ENCODE measurements at places on chromosomes 11 and 22.

DNA sequence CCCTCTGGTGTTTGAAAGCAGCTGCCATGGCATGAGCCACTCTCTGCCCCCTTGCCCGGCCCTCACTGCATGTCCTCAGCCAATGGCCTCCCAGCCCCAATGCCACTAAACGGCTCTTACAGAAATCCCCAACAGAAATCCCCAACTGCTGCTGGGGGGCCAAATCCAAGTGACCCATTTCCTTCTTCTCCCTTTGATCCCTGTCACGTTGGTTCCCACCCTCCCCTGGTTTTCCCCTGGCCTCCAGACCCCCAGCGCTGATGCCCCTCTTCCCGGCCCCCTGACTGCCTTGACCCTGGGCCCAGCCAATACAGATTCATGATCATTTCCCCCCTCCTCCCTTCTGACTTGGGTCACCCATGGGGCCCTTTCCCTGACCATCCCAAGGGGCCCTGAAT, 30.9 kb downstream of the IGLL1 start:
- no peak for DNase-seq

DNA sequence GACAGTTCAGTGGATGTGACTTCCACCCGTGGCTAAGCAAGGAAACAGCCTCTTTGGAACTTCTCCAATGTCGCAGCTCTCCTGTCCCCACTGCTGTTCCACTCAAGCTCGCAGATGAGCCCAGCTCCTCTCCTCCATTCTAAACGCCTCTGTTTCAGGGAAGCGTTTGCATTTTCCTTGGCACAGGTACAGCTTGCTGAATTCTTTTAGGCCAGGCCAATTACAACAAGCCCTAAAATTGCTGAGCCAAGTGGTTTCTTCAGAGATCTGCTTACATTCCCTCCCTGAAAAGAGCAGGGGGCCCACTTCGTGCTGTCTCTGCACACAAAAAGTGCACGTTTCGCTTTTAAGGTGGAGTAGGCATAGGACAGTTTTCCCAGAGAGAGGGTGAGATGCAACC, 91.5 kb upstream of the BLID start:
- DNase-seq, result no peak

DNA sequence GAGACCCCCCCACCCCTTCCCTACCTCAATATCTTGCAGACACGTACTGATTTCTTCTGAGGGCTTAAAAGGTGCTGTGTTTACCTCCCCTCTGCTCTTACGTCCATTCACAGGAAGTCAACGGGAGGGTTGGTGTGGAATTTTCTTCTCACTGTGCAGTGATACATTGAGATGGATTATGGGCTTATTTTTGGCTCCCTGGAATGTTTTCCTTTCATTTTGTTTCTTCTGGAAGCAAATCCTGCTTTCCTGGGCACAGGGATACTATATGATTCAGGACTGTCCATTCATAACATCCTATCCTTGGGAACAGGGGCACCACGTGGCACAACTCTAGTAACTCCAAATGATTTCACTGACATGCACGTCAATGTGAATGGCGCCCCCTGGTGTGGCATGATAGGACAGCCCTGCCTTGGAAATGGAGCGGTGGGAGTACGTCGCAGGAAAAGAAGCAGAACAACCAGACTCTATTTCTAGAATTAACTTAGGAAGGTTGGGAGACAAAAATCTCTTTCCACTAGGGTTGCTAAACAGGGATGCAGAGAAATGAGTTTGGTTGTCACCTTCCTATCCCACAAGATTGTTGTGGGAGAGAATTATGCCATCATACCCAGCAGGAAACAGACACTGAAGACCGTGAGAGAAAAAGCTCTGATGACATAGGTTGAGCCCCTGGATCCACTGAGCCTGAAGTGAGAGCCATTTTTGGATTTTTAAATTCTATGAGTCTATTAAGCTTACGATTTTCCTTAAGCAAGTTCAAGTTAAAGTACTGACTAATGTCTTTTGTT, 146.5 kb upstream of the RAG2 start:
- DNase-seq, result peak; percentile 86

GRCh38 chr22:17741866-17742526, 32.3 kb downstream of the BID start:
- DNase-seq, result no peak

DNA sequence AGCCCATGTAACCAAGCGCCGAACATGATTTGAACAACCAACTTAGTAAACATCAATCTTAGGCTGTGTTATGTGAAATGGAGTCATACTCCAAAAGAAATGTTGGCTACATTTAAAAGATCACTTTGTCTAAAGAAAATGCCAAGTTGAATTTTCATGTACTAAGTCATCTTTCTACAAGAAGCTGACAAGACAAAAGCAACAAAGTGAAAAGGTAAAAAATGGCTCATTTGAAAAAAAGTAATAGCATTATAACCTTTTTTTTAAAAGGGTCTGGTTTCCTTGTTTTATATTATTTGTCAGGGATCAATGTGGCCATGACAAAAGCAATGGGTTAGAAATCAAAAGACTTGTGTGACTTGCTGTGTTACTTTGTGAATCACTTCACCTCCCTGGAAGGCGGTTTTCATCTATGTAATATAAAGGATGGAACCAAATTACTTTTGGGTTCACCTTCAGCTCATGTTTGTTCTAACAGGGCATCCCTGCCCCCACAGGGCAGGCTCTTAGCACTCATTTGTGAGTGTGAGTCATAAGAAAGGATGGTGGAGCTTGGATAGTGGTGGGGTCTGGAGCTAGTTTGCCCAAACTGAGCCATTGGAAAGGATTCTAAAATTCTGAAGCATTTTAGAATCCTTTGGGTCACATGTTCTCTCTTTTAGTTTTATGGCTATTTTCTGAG, 131.9 kb upstream of the MTMR2 start:
- DNase-seq, result no peak

- DNase-seq, result no peak
These were observed 3.7 kb upstream of the FLRT1 start for GRCh38 chr11:64032050-64032449.

DNA sequence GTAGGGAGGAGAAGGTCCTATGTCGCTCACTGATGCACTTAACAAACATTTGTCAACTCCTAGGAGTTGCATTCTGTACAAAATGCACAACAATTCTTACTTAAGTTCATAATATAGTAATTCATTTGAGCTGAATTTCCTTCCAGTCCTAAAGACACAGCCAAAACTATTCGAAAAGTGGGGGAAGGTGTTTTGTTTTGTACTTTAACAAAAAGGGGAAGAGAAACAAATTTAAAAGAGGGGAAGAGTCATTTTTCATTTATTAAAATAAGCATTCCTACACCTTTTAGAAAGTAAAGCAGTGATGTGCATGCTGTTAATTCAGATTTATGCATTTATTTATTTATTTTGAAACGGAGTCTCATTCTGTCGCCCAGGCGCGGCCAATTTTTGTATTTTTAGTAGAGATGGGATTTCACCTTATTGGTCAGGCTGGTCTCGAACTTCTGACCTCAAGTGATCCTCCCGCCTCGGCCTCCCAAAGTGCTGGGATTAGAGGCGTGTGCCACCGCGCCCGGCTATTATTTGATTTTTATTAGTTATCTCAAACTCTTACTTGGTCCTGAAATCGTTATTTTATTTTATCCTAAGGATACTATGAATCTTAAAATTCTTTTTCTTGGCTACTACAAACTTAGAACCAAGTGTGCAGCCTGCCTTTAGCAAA, 1.1 kb upstream of the FANCF start:
- DNase-seq, result peak; percentile 25

DNA sequence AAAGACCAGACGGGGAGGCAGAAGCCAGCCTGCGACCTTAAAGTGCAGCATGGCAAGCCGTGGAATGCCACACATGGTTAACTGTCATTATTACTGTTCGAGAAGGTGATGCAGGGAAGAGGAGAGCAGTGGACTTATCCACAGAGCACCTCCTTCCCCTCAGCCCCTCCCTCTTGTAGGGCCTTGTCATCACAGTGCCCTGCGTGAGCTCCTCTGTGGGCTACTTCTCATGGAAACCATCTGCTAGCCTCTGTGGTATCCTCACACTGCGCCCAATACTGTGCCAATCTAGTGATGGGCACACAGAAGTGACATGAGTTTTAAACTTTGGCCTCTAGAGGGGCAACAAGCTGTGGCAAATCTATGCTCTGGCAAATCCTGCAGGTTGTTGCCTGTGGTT, 18.2 kb upstream of the CCDC134 start:
- DNase-seq, result peak; percentile 15

DNA sequence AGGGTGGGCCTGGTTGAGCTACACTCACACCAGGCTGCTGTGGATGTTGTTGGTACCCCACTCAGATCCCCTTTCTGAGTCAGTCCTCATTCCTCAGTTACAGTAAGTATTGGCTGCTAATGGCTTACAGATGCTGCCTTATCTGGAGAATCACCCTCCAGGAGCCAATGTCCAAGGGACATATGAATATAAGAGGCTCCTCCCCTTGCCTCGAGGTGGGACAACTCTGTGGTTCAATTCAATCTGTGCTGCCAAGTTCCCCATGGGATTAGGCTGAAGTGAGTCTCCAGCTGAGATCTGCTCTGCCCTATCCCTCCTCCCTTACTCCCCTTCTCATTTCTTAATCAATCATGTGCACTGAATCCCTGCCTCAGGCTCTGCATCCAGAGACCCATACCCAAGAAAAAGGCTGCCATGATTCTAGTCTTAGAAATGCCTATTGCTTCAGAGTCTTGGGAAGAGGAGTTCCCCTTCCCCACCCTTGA, 168.8 kb upstream of the SYT13 start:
- no peak for DNase-seq

GRCh38 chr11:111018566-111018965, 227.0 kb upstream of the POU2AF2 start:
- DNase-seq, result peak; percentile 39

DNA sequence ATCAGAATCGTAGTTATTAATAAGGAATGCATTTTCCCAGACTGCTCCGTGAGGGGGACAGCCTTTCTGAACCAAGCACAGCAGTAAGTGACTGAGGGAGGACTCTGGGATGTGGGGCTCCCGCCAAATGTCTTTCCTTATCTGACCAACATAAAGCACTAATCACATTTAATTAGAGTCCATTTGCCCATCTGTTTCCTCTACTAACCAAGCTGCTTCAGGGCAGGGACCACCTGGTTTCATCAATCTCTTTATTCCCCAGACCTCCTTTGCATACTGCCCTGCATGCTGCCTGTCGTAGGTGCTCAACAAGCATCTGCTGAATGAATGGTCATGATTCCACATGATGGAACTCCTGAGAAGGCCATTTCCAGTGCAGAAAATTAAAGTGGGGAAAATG, 29.4 kb downstream of the SMCO4 start:
- DNase-seq, result no peak

DNA sequence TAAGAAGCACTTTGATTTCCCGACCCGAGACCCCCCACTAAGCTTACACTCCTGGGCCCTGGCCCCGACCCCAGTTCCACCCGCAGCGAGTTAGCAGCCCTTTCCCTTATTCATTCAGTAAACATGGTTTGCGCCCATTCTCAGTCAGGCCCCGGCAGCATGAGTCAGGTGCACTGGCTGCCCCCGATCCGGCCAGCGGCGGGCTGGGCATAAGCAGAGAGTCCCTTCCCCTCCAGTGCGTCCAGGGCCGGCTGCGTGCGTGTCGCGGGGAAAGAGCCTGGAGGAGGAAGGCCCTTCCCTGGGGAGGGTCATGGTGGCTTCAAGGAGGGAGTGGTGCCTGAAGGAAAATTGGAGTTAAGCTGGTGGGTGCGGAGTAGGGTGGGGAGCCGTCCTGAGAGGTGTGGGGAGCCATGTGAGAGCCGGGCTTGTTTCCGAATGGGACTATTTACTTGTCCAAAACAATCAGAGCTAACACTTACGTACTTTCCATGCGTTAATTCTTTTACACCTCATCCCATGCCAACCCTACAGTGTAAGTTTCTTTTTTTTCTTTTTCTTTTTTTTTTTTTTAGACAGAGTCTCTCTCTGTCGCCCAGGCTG, 657 bp downstream of the IGHMBP2 start:
- peak; percentile 44 for DNase-seq

DNA sequence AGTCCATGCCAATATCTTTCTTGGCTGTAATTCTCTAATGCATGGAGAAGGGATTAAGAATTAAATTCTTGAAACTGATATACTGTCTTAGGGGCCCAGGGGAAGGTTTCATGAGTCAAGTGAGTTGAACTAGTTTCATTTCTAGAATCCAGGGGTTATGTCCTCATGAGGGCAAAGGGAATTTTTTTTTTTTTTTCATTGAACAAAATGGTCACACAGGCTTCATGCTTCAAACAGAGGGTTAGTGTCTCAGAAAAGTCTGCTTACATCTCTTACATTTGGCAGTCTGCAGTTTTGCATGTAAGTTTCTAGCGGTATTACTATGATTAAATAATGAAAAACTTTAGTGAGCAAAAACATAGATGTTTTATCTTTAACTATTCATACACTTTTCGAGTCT, 32.9 kb downstream of the PPME1 start:
- no peak for DNase-seq

GRCh38 chr11:127451861-127452260, 451.3 kb upstream of the KIRREL3 start:
- no peak for DNase-seq

DNA sequence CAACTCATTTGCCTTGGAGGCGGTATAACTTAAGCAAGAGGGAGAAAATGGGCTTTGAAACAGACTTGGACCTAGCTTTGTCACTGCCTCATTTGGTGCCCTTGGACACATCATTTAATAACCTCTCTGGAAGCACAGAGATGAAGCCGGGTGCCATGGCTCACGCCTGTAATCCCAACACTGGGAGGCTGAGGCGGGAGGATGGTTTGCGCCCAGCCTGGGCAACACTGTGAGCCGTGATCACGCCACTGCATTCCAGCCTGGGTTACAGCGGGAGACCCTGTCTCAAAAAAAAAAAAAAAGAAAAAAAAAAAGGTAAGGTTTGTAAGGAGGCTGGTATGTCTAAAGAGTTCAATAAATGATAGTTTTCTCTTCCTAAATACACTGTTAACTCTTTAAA, 806 bp downstream of the COA4 start:
- DNase-seq, result no peak

DNA sequence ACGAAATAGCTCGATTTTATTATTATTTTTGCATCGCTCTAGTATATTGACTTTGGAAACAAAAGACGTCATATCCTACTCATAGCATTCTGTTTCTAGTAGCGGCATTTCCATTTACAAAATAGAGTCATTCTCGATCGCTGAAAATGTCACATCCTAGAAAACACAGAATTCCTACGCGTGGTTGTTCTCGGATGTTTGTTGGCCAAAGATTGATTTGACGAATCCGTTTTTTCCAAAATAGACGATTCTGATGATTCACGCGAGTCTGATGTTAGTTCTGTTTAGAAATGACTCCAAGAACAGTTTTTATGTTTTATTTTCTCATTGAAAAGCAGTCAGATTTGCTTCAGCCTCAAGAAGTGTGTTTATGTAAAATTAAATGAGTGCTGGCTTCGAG, 47.6 kb downstream of the SMIM38 start:
- DNase-seq, result no peak

GRCh38 chr11:26086028-26086427, 245.9 kb upstream of the ANO3 start:
- no peak for DNase-seq

DNA sequence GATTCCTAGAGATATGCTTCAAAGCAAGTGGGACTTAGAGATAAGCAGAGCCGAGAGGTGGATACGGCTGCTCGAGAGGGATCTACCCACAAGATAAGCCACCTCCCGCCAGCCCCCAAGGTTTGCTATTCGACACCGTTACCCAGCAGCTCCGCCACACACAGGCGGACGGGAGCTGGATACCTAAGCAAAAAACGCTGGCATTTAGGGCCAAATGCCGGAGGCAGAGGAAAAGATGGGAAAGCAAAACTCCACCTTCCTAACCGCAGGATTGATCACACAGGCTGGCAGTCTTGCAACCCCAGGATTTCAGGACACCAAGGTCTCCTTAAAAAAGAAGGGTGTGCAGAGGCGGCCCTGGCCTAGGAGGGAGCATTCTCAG, 709 bp downstream of the FTH1 start:
- peak; percentile 90 for DNase-seq
